Right ventricle myocardium inferior (tissue), 1 donor: ENCODE measurements at places on chromosomes 1 and 21. TPM values are rescaled to one million over a fixed set of nuclear protein-coding genes. Genes with fewer than 3 reads are reported as not detected.
A peak's percentile ranks its signal among the peaks of the same experiment; 100 is the strongest.

DNA sequence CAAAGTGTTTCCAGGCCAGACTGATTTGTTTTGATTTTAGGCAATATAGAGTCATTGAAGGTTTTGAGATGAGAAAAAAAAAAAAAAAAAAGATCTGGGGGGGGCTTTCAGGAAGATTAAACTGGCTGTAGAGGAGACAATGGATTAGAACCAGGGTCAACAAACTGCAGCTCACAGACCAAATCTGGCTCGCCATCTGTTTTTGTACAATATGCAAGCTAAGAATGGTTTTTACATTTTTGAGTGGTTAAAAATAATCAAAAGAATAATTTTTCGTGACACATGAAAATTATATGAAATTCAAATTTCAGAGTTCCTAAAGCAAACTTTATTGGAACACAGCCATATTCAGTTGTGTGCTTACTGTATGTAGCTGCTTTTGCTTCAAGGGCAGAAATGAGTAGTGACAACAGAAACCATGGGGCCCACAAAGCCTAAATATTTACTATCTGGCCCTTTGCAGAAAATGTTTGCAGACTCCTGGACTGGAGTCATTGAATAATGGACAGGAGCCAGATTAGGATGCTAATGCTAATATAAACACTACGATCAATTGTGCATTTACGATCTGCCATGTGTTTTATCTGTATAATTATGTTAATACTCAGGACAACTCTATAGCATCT lies 375.7 kb upstream of the DAB1 start:
- no peak for DNase-seq

GRCh38 chr1:245772325-245772724 lies 617.5 kb downstream of the KIF26B start:
- DNase-seq: no peak

- no peak for DNase-seq
Observed at GRCh38 chr1:234613128-234613875, 3.3 kb upstream of the IRF2BP2 start.

GRCh38 chr1:89672489-89673183 lies 39.7 kb downstream of the LRRC8C start:
- DNase-seq: no peak

GRCh38 chr1:209168204-209168603 lies 415.3 kb upstream of the CAMK1G start:
- no peak for DNase-seq

GRCh38 chr1:25246600-25247023 lies 642 bp downstream of the RSRP1 start:
- DNase-seq: no peak

DNA sequence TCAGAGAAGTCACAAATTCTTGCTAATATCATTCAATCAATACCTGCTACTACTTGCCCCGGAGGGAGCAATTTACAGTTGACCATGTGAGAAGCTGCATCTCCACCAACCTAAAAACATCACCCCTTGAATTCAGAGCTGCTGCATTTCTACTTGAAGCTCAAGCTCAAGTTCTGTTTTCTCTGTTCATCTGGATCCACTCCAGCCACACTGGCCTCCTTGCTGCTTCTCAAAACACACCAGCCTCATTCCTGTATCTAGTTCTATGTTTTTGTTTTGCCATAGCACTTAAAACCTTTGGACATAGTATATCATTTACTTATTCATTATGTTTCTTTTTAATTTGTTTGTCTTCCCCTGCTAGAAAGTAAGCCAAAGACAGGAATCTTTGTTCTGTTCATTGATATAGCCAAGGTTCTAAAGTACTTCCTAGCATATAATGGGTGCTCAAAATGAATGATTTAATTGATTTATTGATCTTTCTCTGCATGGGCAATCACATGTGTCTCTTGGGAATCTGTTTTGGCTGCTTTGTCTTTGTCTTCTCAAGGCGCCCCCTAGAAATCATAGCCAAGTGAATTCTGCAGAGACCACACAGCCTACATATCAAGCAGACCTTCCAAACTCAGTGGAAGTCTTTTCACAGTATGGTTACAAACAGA lies 23.6 kb downstream of the SYF2 start:
- no peak for DNase-seq

DNA sequence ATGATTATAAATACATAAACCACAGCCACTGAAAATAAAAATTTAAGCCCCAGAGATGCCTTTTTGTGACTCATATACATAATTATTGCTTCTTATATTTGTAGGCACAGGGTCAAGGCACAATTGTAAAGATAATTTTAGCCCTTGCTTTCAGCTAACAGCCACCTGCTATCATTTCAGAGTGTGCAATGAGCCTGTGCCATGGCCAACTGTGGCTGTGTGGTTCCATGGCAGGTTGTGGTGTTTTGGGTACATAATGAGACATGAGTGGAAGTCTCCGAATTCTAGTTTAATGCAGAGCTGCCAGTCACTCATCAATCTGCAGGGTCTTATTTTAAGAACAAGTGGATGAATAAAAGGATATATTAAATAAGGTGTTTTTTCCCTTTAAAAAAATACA lies 346.9 kb upstream of the SNX7 start:
- DNase-seq: no peak

DNA sequence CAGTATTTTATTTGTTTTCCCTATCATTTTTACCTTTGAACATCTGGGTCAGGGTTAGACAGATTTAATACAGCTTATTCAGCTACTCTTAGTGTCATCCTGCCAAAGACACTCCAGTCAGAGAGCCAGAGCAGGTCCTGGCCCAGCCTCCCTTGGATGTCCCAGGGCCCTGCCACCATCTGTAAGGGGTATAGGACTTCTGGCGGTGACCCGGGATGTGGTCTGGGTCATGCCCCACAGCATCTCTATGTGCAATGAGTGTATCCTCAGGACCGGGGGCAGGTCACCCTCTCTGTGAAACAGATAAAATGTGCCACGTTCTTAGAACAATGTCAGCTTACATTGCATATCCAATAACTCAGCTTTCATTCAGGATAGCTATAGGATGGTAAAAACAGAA lies 37.8 kb upstream of the PRSS38 start:
- no peak for DNase-seq

- DNase-seq: peak; percentile 82
Observed at GRCh38 chr1:193111641-193112090, 6.5 kb upstream of the GLRX2 start.

DNA sequence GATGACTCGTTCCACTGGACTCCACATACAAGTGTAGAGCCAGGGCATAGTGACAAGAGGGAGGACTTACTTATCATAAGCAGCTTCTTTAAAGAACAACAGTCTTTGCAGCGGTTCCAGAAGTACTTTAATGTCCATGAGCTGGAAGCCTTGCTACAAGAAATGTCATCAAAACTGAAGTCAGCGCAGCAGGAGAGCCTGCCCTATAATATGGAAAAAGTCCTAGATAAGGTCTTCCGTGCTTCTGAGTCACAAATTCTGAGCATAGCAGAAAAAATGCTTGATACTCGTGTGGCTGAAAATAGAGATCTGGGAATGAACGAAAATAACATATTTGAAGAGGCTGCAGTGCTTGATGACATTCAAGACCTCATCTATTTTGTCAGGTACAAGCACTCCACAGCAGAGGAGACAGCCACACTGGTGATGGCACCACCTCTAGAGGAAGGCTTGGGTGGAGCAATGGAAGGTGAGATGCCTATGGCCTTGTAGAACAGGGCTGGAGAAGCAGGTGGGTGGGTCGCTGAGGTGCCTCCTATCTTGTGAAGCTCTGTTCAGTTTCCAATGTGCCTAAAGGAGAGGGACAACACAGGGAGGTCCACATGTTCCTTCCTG lies 12.1 kb downstream of the MIA3 start:
- no peak for DNase-seq

- no peak for DNase-seq
Observed at GRCh38 chr1:20634594-20635084, 1.4 kb downstream of the PINK1 start.

DNA sequence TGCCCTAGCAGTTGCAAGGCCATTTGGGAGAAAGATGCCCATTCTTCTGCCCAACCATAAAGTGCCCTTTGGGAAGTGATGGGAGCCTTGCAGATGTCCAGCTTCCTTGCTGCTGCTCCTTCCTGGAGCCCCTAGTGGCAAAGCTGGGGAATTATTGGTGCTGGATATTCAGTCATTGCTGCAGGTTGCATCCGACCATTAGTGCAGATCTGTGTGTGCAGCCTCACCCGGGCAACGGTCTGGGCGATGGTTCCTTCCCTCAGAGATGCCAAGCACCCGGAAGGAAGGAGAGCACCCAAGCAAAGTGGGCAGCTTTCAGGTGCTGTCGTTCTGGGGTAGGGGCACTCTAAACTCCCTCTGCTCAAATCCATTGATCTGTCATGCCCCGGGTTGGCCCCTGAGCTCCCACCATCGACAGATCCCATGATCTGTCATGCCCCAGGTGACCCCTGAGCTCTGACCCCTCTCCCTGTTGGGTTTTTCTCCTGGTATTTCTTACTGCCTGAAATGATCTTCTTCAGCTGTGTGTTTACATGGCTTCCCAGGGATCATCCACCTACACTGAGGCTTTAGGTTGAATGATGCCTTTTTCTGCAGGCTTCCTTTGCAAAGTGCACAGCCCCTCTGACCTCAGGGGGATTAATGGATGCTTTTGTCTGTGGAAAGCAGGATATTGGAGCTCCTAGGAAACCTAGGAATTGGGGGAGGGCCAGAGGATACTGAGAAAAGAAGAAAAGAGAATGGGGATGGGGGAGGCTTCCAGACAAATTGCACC lies 467.5 kb downstream of the PTPRU start:
- no peak for DNase-seq

GRCh38 chr1:25031966-25032667 lies 102.0 kb upstream of the RUNX3 start:
- no peak for DNase-seq

DNA sequence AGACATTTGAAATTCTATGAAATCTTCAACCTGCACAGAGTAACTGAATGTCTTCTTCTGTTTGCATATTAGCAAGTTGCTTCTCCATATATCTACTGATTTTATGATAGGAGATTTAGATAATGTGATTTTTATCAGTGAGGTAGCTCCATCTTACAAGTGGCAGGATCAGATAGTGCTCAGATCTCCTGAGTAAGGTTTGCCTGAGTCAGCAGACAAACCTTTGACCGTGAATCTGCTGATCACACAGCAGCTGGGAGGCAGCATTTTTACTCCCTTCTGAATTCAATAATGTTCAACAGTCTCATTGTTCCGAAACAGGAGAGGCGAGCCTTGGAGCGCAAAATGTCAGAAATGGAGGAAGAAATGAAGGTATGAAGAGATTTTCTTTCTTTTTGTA lies 141.4 kb downstream of the SYT2 start:
- no peak for DNase-seq

DNA sequence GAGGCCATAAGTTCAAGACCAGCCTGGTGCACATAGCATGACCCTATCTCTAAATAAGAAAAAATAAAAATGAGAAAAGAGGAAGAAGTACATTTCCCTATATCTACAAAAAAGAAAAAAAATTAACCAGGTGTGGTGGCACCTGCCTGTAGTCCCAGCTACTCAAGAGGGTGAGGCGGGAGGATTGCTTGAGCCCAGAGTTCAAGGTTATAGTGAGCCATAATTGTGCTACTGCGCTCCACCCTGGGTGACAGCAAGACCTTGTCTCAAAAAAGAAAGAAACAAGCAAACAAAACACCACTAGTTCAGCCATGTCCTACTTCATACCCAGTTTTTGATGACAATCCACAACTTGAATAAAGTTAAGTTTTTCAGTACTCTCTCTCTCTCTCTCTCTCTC lies 30.7 kb upstream of the TDRD10 start:
- no peak for DNase-seq

- DNase-seq: no peak
Observed at GRCh38 chr1:16164213-16165072, 8.6 kb upstream of the EPHA2 start.

- DNase-seq: no peak
Observed at GRCh38 chr1:41731516-41732030, 187.1 kb downstream of the HIVEP3 start.

DNA sequence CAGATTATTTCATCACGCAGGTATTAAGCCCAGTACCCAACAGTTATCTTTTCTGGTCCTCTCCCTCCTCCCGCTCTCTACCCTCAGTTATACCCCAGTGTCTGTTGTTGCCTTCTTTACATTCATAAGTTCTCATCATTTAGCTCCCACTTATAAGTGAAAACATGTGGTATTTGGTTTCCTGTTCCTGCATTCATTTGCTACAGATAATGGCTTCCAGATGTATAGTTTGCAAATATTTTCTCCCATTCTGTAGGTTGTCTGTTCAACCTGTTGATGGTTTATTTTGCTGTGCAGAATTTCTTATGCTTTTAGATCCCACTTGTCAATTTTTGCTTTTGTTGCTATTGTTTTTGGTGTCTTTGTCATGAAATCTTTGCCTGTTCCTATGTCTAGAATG lies 21.1 kb upstream of the KCNH1 start:
- no peak for DNase-seq

DNA sequence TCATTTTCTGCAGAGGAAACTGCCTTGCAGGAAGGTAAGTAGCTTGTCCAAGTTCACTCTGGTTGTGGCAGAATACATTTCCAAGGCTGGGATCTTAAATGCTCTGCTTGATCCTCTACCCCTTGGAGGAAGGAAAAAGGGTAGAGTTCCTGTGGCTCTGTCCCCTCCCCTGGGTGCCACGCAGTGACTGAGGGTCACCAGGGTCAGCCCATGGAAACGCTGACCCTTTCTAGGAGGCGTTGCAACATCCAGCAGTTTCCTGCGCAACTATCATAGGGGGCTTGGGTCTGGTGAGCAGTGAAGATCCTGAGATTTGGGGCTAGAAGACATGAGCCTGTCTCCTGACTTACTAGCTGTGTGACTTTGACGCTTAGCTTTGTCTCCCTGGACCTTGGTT lies 29.4 kb upstream of the EPS8L3 start:
- DNase-seq: no peak

IVL gene
- total RNA-seq: not detected

FYB2 gene
- total RNA-seq: 14.0 TPM

TTF2 gene
- 7.8 TPM for total RNA-seq

CGN gene
- 0.22 TPM for total RNA-seq

RGS13 gene
- total RNA-seq: not detected

TARBP1 gene
- total RNA-seq: 10.1 TPM

KRTAP27-1 gene
- total RNA-seq: not detected

SLC44A3 gene
- total RNA-seq: 6.5 TPM

DISC1 gene
- total RNA-seq: 3.9 TPM

IKBKE gene
- total RNA-seq: 0.62 TPM

PCP4 gene
- total RNA-seq: 5.4 TPM

ANGPTL3 gene
- total RNA-seq: not detected

HCN3 gene
- 1.8 TPM for total RNA-seq
